H1 (cell line): ENCODE measurements at places on chromosomes 5 and 9.

DNA sequence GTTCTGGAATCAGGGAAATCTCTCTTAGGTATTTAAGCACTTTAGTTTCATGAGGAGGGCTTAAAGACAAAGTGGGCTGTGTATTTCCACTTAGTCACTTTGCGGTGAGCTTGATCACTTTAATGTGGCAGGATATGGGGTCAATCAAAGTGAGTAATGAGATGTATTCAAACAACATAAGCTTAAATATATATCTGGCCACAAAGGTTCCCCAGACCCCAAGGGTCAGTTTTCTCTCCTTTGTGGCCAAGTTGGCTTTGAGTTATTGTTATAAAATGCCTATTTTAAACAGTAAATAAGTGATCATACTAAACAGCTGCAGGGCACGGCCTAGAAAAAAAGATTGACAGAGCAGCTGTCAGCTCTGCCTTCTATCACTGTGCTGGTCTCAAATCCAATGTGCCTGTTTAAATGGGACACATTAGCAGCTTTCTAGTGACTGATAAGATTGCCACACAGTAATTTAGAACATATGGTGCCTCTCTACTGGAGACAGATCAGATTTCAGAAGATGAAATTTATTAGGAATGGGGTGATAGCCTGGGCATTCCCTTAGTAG is 363.9 kb downstream of the AGTPBP1 start:
- H3K4me1 ChIP-seq: no peaks in the 10 kb centered on the region
- no peak overlapping the region for H3K27ac ChIP-seq
- H3K36me3 ChIP-seq: no peaks in the 10 kb centered on the region
- no peaks in the 10 kb centered on the region for H3K27me3 ChIP-seq
- no peak for DNase-seq
- H3K4me3 ChIP-seq: no peak overlapping the region

- no peaks in the 10 kb centered on the region for H3K27me3 ChIP-seq
- no peaks in the 10 kb centered on the region for H3K36me3 ChIP-seq
- peaks cover 44% of the 10 kb centered on the region for H3K4me1 ChIP-seq
- no peak for DNase-seq
- H3K4me3 ChIP-seq: no peak overlapping the region
Observed at GRCh38 chr9:38019731-38020130, 49.3 kb downstream of the SHB start.

DNA sequence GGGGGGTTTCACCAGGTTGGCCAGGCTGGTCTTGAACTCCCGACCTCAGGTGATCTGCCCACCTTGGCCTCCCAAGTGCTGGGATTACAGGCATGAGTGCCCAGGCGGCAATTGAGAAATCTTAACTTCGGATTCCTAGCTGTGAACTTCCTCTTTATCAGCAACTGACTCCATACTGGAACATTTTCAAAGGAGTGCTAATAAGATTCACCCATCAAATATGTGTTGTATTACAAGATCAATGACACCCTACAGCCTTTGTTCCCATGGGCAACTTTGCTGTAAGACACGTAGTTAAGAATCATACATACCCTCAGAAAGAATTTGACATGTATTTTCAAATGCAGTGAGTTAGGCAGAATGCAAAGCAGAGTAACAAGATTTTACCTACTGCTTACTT is 23.1 kb upstream of the ACOT12 start:
- no peak for DNase-seq
- H3K4me1 ChIP-seq: no peaks in the 10 kb centered on the region
- H3K27me3 ChIP-seq: no peaks in the 10 kb centered on the region
- no peak overlapping the region for H3K4me3 ChIP-seq

- H3K4me1 ChIP-seq: no peaks in the 10 kb centered on the region
- no peaks in the 10 kb centered on the region for H3K27me3 ChIP-seq
- H3K4me3 ChIP-seq: no peak overlapping the region
- no peak for DNase-seq
- no peaks in the 10 kb centered on the region for H3K36me3 ChIP-seq
Observed at GRCh38 chr9:136656183-136656738, 6.5 kb upstream of the EGFL7 start.

GRCh38 chr5:178606269-178606668 is 16.1 kb upstream of the COL23A1 start:
- no peak overlapping the region for H3K4me3 ChIP-seq
- no peak overlapping the region for H3K27ac ChIP-seq
- no peaks in the 10 kb centered on the region for H3K27me3 ChIP-seq
- DNase-seq: no peak
- H3K4me1 ChIP-seq: no peaks in the 10 kb centered on the region

GRCh38 chr5:74293182-74293581 is 347.3 kb downstream of the ENC1 start:
- no peaks in the 10 kb centered on the region for H3K36me3 ChIP-seq
- no peak for DNase-seq
- H3K4me1 ChIP-seq: no peaks in the 10 kb centered on the region
- no peak overlapping the region for H3K27ac ChIP-seq
- H3K4me3 ChIP-seq: no peak overlapping the region

DNA sequence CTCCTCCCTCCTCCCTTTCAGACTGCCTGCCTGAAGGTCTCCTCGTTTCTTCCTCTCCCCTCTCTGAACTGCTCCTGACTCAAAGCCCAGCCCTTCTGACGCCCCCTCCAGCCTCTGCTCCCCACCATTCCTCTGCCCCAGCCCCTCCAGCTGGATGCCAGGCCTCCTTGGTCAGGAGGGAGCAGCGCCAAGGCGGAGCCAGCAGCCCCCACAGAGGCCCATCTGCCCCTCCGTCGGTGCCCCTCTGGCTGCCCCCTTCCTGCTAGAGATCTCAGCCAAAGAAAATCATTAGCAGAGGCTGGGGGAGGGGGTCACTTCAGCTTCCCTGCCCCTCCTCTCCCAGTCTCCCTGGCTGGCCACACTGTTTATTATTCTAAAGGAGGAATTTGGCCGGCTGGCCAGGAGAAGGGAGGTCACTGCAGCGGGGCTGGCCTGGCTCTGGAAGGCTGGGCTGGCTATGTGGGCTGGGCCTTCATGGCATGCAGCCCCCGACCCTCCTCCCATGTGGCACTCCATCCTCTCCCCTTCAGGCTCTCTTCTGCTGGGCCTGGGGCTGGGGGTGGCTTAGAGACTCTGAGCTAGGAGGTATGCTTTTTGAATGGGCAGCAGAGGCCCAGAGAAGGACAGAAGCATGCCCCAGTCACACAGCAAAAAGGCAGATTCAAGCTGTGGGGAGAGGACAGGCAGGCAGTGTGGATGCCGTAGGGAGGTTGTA is 16.9 kb downstream of the PDGFRB start:
- H3K27ac ChIP-seq: no peak overlapping the region
- no peaks in the 10 kb centered on the region; the same call in 1 of the 2 replicates for H3K27me3 ChIP-seq
- DNase-seq: no peak
- H3K36me3 ChIP-seq: no peaks in the 10 kb centered on the region

GRCh38 chr5:96730586-96730985 is 68.4 kb downstream of the CAST start:
- DNase-seq: no peak
- H3K4me1 ChIP-seq: peaks cover 8% of the 10 kb centered on the region; the same call in 1 of the 2 replicates
- no peak overlapping the region for H3K27ac ChIP-seq
- no peaks in the 10 kb centered on the region for H3K27me3 ChIP-seq
- H3K36me3 ChIP-seq: no peaks in the 10 kb centered on the region
